ENCODE measurements at places on chromosomes 13 and 19.

DNA sequence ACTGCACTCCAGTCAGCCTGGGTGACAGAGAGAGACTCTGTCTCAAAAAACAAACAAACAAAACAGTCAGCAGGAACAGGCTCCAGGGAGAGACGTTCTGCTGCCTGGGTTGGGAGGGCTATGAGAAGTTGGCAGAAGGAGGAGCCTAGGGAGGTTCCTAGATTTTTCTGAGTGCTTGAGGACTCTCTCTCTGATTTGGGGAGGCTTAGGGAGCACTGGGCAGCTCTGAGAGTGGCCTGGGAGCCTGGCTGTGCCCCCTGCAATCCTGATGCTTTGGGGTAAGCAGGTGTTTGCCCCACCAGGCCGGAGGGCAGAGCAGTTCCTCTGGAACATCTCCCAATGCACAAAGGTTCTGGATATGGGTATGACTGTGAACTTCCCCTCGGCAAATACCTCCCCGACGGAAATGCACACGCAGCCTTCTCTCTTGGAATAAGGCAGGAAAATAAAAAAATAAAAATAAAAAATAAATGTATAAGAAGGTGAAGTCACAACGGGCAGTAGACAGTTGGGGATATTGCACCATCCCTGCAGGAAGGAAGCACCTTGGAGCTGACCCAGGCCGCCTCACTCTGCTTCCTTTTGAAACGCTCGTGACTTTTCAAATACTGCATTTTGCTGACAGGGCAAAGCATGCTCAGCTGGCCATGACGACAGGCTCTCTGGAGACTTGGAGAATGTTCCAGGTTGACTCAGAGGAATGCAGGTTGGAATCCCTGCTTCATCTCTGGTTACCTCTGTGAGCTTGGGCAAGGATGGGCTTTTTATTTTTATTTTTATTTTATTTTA lies 26.5 kb upstream of the HOMER3 start:
- DNase-seq, result peak; percentile 36

GRCh38 chr19:44315883-44316282 lies 11.1 kb upstream of the ZNF235 start:
- no peak for DNase-seq

DNA sequence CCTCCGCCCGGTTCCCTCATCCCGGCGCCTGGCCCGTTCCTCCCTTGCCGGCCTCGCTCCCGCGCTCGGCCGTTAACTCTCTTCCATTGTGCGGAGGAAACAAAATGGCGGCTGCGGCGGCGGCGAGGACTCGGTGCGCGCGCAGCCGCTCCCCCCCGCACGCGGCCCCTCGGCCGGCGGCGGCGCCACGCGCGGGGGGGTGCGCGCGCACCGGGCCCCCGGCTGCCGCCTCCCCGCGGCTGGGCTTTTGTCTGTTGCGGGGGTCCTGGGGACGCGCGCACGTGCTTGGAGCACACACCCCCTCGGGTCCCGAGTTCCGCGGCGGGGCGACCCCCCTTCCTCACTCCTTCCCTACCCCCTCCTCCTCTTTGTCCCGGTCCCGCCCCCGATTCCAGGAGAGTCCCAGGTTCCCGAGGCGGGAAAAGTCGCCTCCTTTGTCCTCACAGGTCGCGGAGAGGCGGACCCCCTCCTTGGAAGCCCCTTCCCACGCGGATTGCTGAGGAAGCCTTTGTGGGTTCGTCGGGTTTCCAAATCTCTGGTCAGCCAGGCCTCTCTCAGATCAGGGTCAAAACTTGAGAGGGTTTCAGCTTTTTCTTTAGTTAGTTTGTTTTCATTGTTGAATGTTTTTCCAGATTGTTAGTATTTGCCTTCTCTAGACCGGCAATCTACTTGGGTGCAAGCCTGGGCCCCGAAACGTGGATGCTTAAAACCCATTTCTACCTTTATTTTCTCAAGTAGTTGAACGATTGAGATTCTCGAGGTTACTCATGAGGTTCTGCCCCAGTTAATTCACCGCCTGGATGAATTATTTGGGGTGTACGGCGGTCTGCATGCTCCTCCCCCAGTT lies 687 bp downstream of the ILF3 start:
- peak; percentile 57 for DNase-seq

GRCh38 chr19:18063463-18063862 lies 23.3 kb downstream of the IL12RB1 start:
- peak; percentile 25 for DNase-seq

DNA sequence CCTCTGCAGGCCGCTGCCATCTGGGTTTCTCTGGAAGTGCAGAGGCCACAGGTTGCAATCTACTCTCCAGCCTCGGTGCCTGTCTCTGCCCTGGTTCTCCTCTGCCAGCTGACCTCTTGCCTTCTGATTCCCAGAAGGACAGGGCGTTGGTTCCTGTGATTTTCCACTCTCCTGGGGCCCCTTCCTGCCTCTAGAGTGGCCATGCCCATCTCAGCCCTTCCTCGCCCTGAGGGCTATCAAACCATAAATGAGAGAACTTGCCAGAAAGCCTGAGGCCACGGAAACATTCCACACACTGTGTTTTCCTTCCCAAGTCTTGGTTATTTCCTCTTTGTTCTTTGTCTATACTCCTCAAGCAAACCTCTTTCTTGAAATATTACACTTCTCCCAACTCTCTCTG lies 146.2 kb downstream of the SHISA2 start:
- no peak for DNase-seq

DNA sequence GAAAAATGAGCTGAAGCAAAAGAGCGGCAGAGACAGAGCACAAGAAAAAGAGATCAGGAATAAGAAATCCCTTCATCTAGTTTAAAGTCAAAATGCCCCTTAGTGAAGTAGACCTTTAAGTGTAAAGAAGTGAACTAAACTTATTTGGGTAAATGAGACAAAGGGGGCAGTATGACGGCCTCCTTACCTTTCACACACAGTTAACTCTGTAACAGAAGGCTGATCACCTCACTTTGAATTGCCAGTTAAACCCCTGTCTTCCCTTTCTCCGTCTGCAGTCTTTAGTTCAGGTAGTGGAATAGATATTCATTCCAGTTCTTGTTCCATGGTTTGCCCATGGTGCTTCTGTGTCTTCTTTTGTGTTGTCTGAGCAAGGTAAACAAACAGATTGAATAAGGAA lies 1029.8 kb downstream of the DIAPH3 start:
- no peak for DNase-seq

DNA sequence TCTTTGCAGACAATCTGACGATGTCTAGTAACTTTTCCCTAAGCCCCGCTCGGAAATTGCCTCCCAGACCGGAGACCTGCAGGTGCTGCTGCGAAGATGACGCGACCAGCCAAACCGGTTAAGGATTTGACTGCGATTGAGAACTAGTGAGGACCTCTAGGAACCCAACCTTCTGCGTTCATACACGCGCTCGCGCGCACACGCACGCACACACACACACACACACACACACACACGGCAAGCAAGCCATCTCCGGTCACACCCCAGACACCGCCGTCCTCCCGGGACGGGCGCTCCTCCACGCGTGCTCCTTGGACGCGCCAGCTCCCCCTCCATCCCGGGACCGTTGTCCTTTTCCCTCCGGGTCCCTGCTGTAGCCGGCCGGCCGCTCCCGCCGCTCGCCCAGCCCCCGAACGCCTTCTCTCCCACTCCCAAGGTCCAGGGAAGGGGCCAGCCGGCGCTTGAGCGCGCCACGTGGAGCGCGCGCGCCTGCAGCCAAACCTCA lies 1.2 kb downstream of the TBC1D4 start:
- peak; percentile 42 for DNase-seq

GRCh38 chr19:40605216-40605971 lies 4.2 kb downstream of the LTBP4 start:
- DNase-seq, result peak; percentile 92

GRCh38 chr19:48807590-48808308 lies 3.1 kb downstream of the BCAT2 start:
- DNase-seq, result no peak

DNA sequence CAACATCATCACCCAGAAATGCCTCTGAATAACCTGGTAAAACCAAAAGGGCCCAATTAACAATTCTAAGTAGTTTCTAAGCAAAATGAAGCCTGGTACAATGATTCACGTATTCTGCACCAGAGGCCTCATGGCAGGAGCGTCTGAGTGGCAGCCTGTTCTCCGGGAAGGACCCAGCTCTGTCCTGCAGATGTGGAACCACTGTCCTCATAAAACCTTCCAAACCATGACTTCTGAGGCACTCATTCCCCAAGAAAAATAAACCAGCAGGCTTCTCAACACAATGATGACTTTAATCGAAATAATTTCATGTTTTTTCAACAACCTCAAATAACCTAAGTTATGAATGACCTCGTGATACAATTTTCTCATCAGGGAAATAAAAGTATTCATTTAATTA lies 89.9 kb downstream of the STK24 start:
- DNase-seq, result no peak

DNA sequence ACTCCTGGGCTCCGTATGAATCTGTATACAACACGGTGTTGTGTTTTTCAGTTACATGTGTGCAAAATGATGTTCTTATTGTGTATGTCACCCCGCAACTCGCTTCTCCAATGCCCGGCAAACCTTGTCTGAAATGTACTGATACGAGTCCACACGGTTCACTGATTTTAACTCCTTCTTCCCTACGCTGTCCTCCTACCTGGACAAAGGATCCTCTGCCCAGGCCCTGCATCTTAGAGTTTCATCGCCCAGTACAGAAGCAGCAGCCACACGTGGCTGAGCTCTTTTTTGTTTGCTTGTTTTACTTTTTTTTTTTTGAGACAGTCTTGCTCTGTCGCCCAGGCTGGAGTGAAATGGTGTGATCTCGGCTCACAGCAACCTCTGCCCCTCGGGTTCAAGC lies 28.9 kb downstream of the ZFR2 start:
- DNase-seq, result no peak

- DNase-seq, result no peak
Measured at GRCh38 chr19:24060687-24061356, 26.2 kb upstream of the ZNF254 start.

DNA sequence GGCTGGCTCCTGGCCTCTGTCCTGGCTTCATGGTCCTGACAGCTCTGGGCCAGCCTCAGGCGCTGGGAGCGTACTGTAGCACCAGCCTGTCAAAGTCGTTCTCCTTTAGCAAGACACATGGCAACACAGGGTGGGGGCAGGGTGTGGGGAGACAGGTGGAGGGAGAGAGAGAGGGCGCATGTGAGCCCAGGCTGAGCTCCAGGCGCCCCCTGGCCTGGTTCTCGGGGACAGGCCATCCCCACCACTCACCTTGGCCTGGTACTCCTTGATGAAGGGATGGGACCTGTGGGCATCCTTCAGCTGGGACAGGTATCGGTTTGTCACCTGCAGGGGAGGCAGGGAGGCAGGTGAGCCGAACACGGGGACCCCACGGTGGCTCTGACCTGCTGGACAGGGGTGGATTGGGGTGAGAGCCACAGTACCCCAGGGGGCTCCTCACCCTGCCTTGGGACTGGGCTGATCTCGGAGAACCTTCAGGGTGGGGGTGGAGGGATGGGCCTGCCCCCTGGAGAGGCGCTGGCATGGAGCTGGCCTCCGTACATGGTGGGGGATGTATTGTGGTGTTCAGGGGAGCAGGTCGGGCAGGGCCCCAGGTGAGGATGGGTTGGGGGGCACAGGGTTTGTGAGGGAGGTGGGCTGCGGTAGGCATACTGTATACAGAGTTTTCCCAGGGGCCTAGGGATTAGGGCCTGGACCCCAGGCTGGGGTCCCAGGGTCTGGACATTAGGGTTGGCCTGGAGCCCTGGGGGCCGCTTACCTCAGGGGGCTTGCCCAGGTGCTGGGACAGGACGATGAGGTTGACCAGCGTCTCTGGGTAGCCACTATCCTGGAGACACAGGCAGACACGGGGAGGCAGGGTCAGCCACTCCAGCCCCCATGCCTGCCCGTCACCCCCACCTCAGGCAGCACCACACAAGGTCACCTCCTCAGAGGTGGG lies 3.9 kb upstream of the CERS1 start:
- DNase-seq, result peak; percentile 4

DNA sequence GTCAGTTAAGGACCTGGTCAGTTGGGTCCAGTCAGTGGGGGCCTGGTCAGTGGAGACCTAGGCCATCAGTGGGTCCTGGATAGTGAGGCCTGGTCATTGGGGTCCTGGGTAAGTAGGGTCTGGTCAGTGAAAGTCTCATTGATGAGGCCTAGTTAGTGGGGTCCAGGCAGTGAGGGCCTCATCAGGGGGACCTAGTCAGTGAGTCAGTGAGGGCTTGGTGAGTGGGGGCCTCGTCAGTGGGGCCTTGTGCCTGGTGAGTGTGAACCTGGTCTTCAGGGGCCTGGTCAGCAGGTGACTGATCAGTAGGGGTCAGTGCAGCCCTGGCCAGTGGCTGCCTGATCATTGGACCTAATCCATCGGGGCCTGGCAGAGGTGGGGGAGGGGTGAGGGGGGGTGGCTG lies 42.6 kb upstream of the TPM4 start:
- no peak for DNase-seq

DNA sequence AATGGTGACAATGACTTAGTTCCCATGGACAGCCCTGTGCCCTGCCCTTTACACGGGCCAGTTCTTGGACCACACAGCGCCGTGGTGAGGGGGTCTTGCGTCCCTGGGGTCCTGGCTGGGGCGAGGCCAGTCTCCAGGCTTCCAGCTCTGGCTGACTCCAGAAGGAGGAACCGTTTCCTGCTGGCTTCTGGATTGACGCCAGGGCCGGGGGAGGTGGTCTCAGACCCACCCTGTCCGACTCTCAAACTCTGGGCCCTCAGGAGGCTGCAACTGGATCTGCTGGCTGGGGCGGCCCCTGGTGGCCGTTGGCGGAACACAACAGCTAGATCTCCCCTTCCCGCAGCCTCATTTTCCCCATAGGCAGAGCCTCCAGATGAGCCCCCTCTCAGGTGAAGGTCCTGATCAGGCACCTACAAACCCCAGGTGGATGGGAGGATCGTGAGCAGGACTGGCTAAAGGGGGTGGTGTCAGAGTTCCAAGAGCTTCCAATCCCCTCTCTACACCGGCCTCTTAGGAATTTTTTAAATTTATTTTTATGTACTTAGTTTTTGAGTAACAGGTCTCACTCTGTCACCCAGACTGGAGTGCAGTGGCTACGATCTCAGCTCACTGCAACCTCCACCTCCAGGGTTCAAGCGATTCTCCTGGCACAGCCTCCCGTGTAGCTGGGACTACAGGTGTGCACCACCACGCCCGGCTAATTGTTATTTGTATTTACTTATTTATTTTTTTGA lies 8.0 kb downstream of the CCDC194 start:
- peak; percentile 69 for DNase-seq

DNA sequence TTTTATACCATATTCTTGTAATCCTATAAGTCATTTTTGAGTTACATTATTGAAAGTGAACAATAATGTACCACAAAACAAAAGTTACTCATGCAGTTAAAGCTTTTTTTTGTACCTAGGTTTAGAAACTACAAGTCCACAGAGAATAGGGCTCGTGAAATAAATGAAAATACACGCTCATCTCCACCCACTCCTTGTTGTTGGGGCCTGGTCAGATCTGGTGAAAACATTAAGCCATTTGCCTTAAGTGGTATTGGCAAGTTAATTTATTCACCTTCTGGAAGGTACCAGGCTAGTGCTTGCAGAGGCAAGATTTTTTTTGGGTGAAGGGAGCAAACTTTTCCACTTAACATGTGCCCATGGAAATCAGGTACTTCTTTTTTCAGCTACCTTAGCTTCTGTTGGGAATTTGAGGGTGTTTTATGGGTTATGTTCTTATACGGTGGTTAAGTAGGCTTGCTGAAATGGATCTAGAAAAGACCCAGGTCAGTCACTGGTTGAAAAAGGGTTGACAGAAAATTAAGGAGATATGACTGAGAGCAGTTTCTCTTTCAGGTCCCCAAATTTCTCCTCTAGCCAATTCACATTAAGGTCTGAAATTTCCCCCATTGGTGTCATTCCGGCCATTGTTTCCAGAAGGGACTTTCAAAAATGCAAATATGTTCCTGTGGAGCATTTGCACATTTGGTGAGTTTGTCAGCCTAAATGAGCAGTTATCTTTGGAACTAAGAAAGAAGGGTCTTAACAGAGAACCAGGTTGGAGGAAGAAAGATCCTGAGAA lies 143.3 kb downstream of the KCNRG start:
- no peak for DNase-seq

- no peak for DNase-seq
Measured at GRCh38 chr13:88183440-88183839, 512.3 kb downstream of the SLITRK5 start.

Data from Daoy (cell line).